ENCODE measurements at places on chromosomes 2 and 18.

- DNase-seq: no peak
Measured at GRCh38 chr2:6287406-6287805, 578.3 kb downstream of the CMPK2 start.

- no peak for DNase-seq
Measured at GRCh38 chr2:135637456-135638087, 104.1 kb upstream of the UBXN4 start.

- DNase-seq: no peak
Measured at GRCh38 chr2:48213646-48214045, 307.3 kb upstream of the FBXO11 start.

GRCh38 chr18:76052227-76052595 is 442.8 kb downstream of the ZNF516 start:
- no peak for DNase-seq

GRCh38 chr2:18559531-18560030 is 872 bp downstream of the RDH14 start:
- DNase-seq: peak; percentile 16

DNA sequence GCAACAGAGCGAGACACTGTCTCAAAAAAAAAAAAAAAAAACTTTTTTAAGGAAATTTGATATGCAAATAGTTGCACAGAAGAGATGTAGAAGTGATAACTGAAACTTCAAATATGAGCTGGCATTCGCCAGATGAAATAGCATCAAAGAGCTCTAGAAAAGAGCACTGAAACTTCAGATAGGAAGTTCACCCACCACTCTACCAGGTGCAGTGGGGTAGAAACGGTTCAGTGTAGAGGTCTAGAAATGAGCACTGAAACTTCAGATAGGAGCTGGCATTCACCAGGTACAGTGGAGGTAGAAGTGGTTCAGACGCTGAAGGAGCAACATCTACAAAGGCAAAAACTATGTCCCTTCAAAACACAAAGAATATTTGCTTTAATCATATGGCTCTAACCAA is 9.0 kb upstream of the ONECUT2 start:
- DNase-seq: no peak

DNA sequence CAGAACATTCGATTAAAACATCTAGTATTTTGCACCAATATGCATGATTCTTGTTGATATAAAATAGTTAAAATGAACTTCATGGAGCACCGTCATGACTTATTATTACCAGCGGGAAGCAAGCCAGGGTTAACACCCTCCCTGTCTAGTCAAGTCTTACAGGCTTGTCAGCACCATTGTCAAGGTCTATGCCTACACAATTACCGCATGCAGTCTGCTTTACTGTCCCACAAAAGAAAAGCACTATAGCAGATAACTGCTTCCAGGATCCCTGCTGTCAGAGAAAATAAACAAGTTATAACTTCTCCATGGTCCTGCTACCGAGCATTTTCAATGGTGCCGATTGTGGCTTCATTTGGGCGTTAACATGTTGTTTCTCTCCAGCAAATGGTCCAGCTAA is 968.0 kb upstream of the FAM98A start:
- DNase-seq: no peak

- DNase-seq: no peak
Measured at GRCh38 chr18:1595195-1595594, 690.5 kb downstream of the ADCYAP1 start.

GRCh38 chr2:210558708-210559107 is 2.3 kb downstream of the CPS1 start:
- DNase-seq: no peak

- DNase-seq: peak; percentile 10
Measured at GRCh38 chr2:169480079-169480465, 778 bp downstream of the BBS5 start.

DNA sequence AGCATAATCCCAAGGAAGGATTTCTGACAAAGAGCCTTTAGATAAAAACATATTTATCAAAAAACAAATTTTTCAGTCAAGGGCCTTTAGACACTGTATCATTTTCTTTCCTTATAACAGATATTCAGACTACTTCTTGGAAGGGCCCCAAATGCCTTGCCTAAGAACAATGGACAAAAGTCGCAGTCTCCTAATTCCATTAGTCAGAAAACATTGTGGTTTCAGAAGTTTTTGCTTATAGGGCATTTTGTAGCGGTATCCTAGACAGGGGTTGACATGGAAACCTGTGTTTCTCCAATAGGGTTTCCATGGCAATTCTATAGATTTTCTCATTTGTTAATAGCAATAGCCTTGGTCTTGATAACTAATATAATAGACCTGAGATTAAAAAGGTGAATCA is 36.7 kb upstream of the AGPS start:
- DNase-seq: no peak

DNA sequence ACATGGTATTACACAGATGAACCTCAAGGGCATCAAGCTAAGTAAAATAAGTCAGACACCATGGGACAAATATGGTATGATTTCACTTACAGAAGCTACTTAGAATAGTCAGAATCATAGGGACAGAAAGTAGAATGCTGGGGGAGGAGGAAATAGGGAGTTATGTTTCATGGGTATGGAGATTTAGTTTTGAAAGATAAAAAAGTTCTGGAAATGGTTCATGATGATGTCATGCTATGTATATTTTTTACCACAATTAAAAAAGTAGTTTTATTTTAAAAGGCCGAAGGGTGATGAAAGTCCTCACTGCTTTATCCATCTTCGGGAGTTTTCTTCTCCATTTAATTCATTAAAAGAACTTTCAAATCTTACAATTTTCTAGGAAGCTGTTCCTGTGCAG is 181.9 kb downstream of the CALCRL start:
- no peak for DNase-seq

DNA sequence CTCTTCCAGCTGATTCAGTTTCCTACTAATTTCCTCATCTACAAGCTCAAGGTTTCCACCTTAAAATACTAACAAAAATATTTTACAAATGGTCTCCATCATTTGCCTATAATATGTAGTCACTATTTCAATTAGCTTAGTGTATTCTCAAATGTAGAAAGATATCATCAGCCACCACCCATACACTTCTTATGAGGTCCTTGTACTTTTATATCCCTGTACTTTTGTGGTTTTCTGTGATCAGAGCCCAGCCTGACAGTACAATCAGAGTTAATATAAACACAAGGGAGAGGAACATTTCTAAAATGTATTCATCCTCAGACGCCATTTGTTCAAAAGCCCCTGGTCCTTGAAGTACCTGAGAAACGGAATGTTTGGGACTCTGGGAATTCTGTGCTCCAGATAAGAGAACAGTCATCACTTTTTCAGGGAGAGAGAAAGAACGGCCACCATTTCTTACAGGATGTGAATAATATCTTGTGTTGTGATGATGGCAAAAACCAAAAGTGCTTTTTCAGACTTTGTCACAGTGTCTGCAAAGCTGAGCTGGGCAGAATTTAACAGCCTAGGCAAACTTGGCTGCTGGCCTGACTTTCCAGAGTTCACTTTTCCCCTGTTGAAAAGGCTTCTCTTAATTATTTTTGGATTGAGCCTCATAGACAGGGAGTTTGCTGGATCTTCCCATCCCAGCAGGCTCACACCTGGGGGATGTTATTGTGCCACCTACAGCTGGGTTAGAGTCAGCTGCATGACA is 361.7 kb upstream of the ACVR2A start:
- DNase-seq: no peak

DNA sequence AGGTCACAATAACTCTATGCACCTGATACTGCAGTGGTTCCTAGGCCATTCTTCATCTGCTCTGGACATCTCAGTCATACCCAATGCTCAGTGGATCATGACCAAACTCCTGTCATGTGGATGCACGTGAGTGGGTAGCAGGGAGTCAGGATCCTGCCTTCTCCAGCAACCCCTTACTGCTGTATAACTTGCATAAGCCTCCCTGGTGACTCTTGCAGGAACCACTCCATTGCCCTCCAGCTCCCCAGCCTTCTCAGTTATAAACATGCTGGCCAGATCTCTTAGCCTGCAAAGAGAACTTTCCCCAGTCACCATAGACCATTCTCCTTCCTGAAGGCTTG is 98.6 kb upstream of the ZNF397 start:
- no peak for DNase-seq

DNA sequence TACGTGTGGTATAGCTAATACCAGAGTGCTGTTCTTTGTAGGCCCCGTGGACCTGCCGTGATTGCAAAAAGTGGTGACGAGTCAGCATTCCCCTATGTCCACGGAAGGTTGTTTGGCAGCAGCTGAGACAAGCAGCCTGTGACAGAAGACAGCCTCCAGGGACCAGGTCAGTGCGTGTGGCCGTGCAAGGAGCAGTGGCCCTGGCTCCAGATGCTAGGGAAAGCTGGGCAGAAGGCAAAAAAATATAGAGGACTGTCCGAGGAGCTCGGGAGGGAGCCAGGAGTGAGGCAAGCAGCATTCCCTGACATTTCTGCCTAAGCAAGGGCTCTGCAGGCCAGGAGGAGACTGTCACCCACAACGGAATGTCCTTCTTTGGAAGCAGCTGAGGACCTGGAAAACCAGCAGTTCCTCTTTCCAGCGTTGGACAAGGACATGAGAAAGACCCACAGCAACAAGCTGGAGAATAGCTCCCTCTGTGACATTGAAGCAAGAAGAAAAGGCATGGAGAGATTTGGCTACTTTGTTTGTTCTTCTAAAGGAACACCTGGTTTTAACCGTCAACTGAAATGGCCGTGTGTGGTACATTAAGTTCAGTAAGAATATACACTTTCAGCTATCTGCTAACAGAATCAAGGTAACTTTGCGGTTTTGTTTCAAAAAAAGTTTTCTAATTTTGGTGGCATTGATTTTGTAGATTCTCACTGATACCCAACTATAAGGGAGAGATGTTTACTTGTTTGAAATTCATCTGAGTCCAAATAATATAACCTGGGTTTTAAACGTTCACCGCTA is 58.3 kb downstream of the NPAS2 start:
- no peak for DNase-seq

- no peak for DNase-seq
Measured at GRCh38 chr2:25123682-25124081, 44.7 kb downstream of the POMC start.

GRCh38 chr18:56748698-56749268 is 97.6 kb downstream of the WDR7 start:
- peak; percentile 57 for DNase-seq

GRCh38 chr2:61187085-61187484 is 25.1 kb downstream of the C2orf74 start:
- no peak for DNase-seq

DNA sequence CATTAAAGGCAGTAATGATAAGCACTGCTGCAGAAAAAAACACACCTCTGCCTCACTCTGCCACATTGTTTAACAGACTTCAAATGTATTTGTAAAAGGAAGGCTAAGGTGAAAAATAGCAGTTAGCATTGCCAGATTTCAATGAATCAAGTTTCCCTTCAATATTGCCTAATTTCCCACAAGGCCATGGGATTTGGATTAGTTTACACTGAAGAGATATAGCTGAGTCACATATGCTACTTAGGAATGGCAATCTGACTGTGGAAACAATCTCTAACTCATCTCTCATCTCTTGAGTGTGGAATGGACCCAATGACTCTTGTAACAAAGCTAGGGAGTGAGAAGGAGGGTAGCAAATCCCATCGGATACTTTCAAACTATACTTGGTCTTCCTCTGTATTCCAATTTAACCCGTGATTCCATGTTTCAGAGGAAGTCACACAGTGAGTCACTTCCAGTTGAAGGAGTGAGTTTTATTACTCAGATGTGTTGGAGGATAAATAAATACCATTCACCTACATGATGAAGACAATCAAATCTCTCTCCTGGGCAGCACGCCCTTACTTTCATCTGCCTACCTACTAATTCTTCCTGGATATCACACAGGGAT is 5.1 kb downstream of the B4GALT6 start:
- DNase-seq: peak; percentile 36

- DNase-seq: no peak
Measured at GRCh38 chr2:76584474-76584873, 873.8 kb upstream of the GCFC2 start.

DNA sequence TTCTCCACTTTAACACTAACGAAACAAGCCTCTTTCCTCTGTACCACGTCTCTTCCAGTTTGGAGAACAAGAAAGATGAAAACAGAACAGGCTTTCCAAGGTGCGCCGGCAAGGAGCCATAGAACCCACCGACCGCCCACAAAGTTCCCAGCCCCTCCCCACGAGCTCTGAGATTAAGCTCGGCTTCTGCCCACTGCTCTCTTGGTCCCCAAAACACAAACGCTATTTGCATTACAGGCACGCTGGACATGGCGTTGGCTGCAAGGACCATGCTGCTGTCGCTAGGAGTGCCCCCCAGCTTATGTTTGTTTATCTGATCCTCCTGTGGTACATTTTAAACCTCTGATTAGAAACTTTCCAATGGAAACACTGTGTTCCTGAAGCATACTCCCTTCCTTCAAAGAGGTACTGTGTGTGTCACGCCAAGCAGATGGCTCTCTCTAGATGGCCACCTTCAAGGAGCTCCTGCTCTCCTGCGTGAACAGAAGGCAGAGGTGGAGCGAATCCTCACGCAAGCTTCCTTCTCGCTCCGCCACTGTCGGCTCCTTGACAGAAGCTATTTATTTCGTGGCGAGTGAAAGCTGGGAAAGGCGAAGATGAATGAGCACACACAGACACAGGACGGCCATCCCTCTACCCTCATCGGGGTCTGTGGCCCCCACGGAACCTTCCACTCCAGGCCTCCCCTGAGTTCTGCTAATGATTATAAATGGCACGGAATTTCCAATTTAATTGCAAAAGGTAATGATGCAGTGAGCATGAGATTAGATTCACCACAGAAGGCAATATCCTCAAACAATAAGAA is 166.2 kb downstream of the EIPR1 start:
- DNase-seq: no peak

DNA sequence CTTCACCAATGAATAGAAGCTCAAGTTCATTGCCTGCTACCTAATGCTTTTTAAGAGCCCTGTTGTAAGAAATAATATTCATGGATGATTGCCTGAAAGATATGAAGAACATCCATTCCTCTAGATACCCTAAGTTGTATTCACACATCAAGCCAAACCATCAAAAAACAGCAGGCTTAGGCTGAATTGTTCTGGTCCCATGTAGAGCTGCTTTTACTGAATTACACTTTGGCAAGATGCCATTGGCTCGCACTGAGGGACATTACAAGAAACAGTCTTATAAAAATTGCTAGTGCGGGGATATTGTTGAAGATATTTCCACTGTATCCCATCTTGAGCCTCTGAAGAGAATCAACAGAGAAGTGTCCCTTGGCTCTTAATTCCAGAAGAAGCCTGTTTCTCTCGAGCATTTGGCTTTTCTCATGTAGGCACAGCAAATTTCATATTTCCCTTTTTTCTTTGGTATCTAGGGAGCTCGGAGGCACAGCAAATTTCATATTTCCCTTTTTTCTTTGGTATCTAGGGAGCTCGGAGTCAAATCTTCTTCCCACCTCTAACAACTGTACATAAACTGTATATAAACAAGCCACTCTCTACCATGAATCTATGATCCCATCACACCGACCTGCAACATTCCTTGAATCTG is 107.5 kb downstream of the COLEC12 start:
- DNase-seq: no peak
